ENCODE measurements at places on chromosomes 12 and 14.

GRCh38 chr12:62260733-62261683 lies 804 bp downstream of the USP15 start:
- peak; percentile 26 for DNase-seq

GRCh38 chr14:100783630-100784370 lies 42.1 kb upstream of the MEG3 start:
- no peak for DNase-seq

DNA sequence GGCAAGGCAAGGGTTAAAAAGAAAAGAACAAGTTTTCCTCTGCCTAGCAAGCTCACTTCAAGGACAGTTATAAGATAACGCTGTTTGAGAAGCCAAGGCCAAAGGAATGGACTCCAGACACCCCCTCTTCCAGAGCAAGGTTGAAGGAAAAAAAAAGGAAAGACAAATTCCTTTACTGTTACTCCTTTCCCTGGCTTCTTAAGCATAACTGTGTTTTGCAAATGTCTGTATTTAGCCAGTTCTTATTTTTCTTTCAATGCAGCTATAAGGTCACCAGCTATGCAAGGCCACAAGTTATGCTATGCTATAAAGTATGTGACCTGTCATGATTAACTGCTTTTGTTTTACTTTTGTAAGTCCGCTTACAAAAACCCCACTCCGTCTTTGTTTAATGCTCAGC lies 26.6 kb downstream of the ZNF410 start:
- DNase-seq: no peak

DNA sequence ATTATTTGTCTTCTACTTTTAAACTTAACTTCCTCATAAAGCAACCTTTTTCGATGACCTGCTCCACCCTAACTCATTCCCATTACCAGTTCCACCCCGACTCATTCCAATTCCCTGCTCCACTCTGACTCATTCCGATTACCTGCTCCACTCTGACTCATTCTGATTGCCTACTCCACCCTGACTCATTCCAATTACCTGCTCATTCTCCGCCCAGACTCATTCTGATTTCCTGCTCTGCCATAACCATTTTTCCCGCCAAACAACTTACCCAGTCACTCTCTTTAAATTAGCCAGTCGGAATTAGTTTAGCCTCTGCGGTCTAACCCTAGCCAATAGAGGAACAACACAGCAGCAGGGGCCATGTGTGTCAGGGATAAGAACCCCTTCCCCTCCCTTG lies 249.1 kb downstream of the DPY19L2 start:
- no peak for DNase-seq

- DNase-seq: no peak
These were observed 65.8 kb downstream of the EEA1 start for GRCh38 chr12:92863251-92863650.

GRCh38 chr14:88584451-88584850 lies 21.6 kb downstream of the ZC3H14 start:
- no peak for DNase-seq

- no peak for DNase-seq
These were observed 1.7 kb upstream of the PAPLN start for GRCh38 chr14:73235531-73236155.

DNA sequence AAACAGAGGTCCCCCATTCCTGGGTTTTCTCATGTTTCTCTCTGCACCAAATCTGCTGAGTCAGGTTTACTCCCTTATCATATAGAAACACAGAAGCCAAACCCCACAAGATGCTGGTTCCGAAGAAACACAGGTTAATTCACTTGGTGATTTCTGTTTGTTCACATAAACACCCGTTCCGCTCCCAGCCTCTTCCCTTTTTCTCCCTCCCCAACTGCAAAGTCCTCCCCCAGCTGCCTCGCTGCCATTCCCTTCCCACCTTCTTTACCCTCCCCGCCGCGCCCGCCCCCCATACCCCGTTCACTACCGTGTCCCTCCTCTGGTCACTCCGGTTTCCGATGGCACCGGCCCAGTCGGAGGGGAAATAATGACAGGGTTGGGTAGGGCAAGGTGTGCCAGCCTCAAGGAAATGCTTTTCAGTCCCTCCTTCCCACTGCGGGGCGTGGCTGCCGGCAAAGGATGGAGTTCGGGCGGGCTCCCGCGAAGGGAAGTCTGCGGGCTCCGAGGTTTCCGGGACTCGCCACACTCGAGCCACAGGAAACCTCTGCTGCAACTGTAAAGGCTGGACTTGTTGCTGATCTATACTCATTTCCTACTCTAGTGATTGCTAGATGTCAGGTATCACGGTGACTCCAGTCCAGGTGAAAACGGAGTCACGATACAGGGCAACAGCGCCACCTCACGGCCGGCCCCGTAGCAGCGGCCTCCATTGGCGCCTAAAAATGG lies at the start of gene STYK1:
Gene STYK1, minus strand, starts transcription at position 394 of the 726 bp plus-strand sequence. CDS start 39,434 bp downstream, outside the sequence.
- peak; percentile 4 for DNase-seq

- DNase-seq: no peak
These were observed 14.8 kb downstream of the LIMA1 start for GRCh38 chr12:50268482-50268881.

- no peak for DNase-seq
These were observed 1341.4 kb downstream of the FSCB start for GRCh38 chr14:43165651-43166050.

DNA sequence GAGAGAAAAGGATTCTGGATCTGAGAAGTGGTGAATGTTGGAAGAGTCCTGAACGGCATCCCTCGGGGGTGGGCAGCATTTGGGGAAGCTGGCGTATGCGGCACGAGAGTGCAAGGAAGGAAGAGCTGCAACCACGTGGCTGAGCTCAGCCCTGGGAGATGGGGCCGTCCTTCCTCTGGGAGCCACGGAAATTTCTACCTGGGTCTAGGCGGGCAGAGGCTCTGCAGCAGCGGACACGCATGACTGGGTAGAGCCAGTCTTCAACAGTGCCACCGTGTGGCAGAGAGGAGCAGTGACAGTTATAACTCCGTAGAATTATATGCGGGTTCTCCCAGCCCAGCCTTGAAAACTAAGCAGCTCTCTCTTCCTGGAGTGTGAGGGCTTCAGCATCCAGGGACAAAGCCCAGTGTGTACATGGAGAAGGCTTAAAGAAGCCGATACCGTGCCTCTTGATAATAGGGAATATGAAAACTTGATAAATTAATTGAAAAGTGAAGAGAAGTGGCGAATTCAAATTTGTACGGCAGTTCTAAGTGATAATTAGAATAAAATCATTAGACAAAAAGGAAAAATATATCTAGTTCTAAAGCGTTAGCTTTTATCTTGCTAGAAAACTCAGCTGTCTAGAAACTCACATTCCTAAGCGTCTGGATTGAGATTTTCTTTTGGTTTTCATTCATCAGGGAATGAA lies 82.9 kb upstream of the STXBP6 start:
- peak; percentile 46 for DNase-seq

DNA sequence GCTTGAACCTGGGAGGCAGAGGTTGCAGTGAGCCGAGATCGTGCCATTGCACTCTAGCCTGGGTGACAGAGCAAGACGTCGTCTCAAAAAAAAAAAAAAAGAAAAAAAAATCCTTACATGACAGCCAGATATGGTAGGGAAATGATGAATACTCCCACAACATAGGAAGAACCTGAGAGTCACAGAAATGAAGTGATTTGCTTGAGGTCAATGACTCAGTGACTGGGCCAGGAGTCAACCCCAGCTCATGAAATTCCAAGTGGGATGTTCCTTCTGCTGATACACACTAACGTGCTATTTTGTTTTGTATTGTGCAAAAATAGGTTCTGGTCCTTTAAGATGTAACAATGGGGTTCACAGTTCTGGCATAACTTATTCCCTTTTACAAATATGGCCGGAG lies 9.0 kb downstream of the RHOF start:
- DNase-seq: peak; percentile 73

All from fibroblast of gingiva (primary cell).